ENCODE measurements at places on chromosomes 1 and 21.

DNA sequence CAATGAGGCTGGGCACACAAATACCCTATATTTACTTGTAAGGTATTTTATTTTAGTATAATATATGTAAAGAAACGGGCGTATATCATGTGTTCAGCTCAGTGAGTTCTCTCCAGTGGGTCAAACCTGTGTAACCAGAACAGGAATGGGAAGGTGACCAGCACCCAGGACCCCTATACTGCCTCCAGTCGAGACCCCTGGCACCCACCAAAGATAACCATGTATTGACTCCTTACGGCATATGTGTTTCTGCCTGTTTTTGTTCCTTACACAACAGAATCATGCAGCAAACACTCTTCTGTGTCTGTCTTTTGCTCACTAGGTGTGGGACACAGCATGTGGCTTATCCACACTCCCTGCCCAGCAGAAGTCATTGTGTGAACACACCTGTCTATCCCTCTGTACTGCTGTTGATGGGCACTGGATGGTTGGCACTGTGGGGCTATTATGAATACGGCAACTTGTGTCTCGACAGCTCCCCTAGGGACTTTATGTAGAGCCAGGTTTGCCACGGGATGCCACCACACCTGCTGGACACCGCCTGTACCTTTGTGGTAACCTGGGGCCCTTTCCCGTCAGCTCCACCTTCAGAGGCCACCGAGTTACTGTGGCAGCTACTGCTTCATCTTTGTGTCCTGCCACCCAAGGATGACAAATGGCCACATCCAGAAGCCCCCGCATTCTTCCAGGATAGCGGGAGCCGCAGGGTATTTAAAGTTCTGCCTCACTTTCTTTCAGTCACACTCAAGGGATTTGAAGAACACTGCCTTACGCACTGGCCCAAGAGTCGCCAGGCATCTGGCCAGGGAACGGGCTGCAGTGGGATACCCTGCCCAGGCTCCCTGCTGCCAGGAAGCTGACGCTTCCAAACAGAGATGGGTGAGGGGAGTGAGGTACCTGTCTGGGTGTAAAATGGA is 23.5 kb upstream of the C2CD2 start:
- no peak for DNase-seq

GRCh38 chr21:33021150-33021549 is 4.6 kb upstream of the OLIG2 start:
- no peak for DNase-seq

GRCh38 chr1:170935231-170935630 is at the start of gene MROH9:
Gene MROH9 (plus strand): TSS chr1:170935534. CDS start chr1:170945557, 10,023 bp downstream.
- DNase-seq: no peak

DNA sequence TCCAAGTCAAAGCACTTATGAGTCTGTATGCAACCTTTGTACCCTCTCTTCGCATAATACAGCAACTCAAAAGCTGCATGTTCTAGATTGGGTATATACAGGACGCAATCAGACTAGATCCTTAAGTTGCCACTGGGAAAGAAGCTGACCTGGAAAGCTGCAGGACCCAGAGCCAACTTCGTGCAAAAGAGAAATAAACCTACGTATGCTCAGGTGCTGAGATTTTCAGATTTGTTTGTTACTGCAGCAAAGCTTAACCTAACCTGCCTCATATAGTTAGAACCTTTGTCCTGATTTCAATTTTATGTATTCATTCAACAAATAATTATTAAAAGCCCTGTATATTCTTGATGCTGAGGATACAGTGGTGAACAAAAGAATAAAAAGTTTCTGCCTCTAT is 139.7 kb downstream of the SLC30A10 start:
- no peak for DNase-seq

GRCh38 chr1:202316186-202316585 is 25.6 kb downstream of the UBE2T start:
- DNase-seq: no peak
